ENCODE measurements at places on chromosomes 4 and X. TPM values are rescaled to one million over a fixed set of nuclear protein-coding genes. Genes with fewer than 3 reads are reported as not detected.

Gene HTN3
- not detected for total RNA-seq

Gene PCYT1B
- total RNA-seq, result 0.05 TPM

Gene DUX4
- not detected for total RNA-seq

Gene THAP9
- total RNA-seq, result 6.6 TPM

Gene F8A2
- 1.4 TPM for total RNA-seq

Gene TMPRSS11D
- not detected for total RNA-seq

Gene UGT2B15
- 0.10 TPM for total RNA-seq

Gene SMIM10
- 0.99 TPM for total RNA-seq

Gene SRPX
- 5.9 TPM for total RNA-seq
